ENCODE measurements at places on chromosomes 2 and 18.

- DNase-seq: no peak
These were observed 55.6 kb upstream of the ACMSD start for GRCh38 chr2:134782792-134783191.

- DNase-seq: no peak
These were observed 3.9 kb downstream of the SLC35F6 start for GRCh38 chr2:26767894-26768487.

GRCh38 chr2:176516051-176516602 is 246.9 kb downstream of the MTX2 start:
- DNase-seq: no peak

DNA sequence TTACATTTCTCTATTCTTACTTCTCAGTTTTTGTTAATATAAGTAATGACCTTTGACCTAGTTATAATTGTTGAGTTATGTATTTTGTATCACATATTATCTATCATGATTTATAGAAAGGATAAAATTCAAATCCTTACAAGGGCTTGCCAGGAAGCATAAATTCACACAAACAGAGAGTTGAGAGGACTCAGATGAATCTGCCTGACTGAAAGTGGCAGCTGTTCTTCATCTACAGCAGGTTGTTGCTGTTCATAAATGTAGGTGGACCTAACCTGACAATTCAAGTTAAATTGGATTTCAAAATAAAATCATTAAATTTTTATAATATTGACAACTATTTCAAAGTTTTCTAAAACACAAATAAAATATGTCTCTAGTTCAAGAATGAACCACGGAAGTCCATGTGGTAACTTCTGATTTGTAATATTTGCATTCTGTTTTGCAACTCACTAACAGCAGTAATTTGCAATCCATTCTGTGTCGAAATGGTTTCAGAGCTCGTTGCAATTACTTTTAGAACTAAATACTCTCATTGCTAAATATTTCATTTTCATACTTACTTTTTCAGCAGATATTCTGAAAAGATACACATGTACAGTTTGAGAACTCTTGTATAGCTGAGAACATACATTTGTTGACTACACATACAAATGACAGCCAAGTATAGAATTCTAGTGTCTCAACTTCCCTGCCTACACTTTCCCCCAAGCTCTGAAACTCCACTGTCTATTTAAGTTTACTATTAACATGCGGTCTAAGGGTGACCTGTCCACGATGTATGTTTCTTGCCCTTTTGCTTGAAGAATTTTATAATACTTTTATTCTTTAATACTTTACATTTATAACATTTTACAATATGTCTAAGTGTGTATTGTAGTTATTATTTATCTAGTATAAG is 25.7 kb downstream of the SCN7A start:
- no peak for DNase-seq

GRCh38 chr2:30847329-30847728 is 40.1 kb upstream of the CAPN13 start:
- DNase-seq: no peak

DNA sequence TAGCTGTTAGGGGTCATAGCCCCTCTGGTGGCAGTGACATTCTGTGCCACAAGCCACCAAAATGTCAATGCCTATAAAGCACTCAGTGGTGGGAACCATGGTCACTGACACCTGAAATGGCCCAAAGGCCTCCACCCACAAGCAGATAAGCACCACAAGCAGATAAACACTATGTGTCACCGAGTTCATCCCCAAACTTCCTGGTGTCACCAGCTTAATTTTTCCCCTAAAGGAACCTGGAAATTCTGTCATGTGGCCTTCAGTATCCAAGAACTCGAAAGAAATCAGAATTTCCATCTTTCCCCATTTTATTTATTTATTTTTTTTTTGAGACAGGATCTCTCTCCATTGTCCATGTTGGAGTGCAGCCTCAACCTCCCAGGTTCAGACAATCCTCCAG is 3.6 kb upstream of the TPRKB start:
- no peak for DNase-seq

DNA sequence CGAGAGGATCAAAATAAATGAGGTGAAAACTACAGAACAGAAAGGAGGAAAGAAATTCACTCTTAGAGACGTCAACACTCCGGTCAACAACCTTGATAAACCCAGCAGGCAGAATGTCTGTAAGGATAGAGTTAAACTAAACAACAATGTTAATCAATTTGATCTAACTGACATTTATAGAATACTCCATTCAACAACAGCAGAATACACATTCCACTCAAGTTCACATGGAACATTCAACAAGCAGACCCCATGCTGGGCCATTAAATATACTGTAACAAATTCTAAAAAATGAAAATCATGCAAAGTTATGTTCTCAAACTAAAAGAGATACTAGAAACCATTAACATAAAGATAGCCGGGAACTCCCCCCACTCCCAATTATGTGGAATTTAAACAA is 41.8 kb downstream of the FAM210A start:
- DNase-seq: no peak

GRCh38 chr2:159773886-159774285 is 24.1 kb downstream of the CD302 start:
- DNase-seq: no peak

All from NCI-H524 (cell line).